ENCODE measurements at places on chromosomes 6 and 20. TPM values are rescaled to one million over a fixed set of nuclear protein-coding genes. Genes with fewer than 3 reads are reported as not detected.

- DNase-seq: peak; percentile 39
Measured at GRCh38 chr6:152184917-152185574, 377.6 kb downstream of the ESR1 start.

DNA sequence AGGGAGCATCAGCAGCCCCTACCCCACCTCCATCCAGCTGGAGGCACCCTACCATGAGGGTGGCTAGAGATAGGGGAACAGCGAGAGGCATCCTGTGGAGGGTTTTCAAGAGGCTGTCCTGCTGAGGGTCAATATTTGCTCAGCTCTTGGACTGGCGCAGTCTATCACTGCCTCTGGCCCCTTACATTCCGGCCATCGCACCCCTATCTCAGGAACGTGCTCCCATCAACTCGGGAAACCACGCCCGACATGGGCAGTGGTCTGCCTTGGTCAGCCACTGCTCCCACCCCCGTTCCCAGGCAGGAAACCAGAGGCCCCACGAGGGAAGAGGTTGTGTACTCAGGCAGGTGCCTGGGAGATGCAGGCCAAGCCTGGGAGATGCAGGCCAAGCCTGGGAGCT lies 57.9 kb downstream of the VEGFA start:
- no peak for DNase-seq

SRMS gene
- total RNA-seq: not detected

DNA sequence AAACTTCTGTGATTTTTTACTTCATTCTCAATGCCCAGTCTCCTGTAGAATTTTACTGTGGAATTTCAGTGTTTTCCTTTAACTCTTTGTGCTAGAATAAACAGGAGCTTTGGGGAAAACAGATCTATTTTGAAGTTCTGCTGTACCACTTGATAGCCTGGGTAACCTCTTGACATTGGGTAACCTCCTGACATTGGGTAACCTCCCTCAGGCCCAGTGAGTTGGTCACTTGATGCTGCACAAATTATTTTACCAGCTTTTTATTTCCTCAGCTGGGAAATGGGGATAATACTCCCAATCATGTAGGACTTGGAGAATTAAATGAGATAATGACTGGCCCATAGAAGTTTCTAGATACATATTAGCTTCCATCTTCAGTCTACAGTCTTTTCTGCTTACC lies 137.3 kb upstream of the TOP1 start:
- DNase-seq: no peak

DNA sequence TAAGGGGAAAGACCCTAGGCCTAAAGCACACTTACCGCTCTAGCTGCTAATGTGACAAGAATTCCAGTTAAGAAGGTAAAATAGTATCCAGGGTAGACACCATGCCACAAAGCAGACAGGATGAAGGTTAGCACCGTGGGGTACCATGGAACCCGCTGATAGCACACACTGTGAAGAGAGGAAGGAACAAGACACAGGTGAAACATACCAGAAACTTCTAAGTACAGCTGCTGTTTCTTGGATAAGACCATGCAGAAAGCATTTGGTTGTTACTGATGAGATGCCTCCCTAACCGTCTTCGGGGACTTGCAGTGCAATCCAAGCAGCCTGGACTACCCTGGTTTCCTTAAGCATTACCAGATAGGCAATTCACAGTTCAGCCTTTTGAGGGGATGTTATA lies 99.4 kb downstream of the MBOAT1 start:
- no peak for DNase-seq

PDE7B gene
- total RNA-seq: 0.05 TPM

- no peak for DNase-seq
Measured at GRCh38 chr6:42702200-42702599, 20.2 kb downstream of the PRPH2 start.

GRCh38 chr6:150603176-150603575 lies 3.5 kb downstream of the PLEKHG1 start:
- no peak for DNase-seq

ANKRD6 gene
- total RNA-seq: 3.1 TPM

CUL9 gene
- 38.4 TPM for total RNA-seq

GRCh38 chr6:122202576-122203137 lies 196.8 kb upstream of the HSF2 start:
- no peak for DNase-seq

DNA sequence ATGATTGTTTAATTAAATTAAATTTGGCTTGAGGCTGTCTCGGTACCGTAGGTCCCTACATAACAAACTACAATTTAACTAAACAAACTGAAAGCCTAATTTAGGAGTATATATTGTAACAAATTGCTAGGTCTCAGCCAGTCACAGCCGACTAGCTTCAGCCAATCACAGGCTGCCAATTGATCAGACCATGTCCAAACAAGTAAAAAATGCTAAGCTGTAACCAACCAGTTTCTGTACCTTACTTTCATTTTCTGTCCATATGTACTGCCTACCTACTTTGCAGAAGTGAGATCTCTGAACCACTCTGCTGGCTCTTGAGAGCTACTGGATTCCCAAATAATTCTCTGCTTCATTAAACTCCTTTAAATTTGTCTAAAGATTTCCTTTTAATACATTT lies 648.0 kb upstream of the GJE1 start:
- DNase-seq: peak; percentile 53

DNA sequence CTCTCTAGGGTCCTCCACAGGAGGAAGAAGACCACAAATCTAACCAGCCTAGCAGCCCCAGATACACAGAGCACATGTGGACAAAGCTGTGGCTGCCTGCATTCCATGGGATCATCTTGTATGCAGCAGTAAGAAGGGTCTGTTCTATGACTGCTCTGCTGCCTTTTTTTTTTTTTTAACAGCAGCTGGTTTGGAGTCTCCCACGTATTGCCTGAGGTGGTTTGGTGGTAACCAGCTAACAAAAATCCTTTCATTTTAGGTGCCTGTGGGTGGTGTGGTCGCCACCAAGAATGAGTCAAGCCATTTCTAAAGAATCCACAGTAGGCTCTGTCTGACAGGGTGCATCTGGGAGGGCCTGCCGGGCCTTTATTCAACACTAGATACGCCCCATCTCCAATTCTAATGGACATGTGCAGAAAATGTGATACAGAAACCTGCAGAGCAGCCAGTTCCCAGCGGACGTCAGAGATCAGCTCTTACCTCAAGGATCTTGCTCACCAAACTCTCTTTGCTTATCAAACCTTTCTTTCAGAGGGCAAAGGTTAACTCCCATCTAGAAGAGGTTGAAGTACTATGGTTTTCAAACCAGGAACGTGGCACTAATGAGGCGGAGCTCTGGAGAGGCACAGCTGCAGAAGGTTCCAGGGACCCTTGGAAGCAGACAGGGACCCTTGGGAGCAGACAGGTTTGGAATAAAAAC lies 32.0 kb downstream of the GNAS-AS1 start:
- DNase-seq: peak; percentile 91

PTK6 gene
- total RNA-seq: 0.78 TPM

DNA sequence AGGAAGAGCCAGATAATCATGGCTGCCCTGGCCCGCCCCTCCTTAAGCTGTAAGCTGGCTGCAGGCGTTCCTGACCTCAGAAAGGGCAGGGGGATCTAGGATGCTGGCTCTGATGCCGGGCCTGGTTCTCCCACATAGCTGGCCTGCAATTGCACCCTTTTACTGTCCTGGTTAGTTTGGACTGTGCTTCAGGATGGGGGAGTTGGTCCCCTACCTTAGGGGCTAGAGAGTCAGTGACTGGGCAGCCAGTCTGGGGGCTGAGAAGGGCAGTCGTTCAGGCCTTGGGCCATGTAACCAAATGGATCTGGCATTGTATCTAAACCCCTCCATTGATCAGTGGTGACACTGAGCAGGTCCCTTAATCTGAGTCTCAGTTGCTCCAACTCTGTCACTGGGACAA lies 40.7 kb downstream of the TGM3 start:
- DNase-seq: no peak

LPIN3 gene
- total RNA-seq: 0.77 TPM

GRCh38 chr20:62430866-62431447 lies 3.6 kb upstream of the RBBP8NL start:
- no peak for DNase-seq

- DNase-seq: no peak
Measured at GRCh38 chr6:168097621-168098430, 18.8 kb upstream of the FRMD1 start.

OR2H2 gene
- not detected for total RNA-seq

DNAH8 gene
- total RNA-seq: 0.22 TPM

- DNase-seq: no peak
Measured at GRCh38 chr20:58112017-58112781, 116.3 kb downstream of the ANKRD60 start.

GRCh38 chr6:27886073-27886472 lies 26.1 kb downstream of the OR2B2 start:
- DNase-seq: no peak

OLIG3 gene
- total RNA-seq: not detected

DNA sequence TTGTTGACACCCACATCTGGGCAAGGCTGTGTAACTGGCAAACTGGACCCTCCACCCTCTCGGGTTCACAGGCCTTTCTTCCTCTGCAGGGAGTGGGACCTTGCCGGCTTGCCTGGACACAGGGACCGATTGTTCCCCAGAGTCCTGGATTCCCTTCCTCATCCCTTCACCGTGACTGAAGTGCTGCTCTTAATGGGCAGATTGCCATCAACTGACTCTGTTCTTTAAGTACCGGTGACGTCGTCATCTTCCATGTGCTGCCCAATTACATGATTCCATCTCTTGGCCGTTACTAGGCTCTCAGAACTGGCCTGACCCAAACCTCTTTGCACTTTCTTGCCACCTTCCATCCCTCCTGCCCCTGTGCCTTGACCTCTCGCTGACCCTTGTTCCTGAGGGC lies 85.4 kb downstream of the EYA4 start:
- no peak for DNase-seq

SSTR4 gene
- total RNA-seq: not detected

GRCh38 chr6:130000526-130001421 lies 17.6 kb upstream of the L3MBTL3 start:
- DNase-seq: no peak

SAPCD1 gene
- 13.2 TPM for total RNA-seq

- DNase-seq: peak; percentile 53
Measured at GRCh38 chr20:50546729-50547314, 36.6 kb downstream of the PTPN1 start.

DNA sequence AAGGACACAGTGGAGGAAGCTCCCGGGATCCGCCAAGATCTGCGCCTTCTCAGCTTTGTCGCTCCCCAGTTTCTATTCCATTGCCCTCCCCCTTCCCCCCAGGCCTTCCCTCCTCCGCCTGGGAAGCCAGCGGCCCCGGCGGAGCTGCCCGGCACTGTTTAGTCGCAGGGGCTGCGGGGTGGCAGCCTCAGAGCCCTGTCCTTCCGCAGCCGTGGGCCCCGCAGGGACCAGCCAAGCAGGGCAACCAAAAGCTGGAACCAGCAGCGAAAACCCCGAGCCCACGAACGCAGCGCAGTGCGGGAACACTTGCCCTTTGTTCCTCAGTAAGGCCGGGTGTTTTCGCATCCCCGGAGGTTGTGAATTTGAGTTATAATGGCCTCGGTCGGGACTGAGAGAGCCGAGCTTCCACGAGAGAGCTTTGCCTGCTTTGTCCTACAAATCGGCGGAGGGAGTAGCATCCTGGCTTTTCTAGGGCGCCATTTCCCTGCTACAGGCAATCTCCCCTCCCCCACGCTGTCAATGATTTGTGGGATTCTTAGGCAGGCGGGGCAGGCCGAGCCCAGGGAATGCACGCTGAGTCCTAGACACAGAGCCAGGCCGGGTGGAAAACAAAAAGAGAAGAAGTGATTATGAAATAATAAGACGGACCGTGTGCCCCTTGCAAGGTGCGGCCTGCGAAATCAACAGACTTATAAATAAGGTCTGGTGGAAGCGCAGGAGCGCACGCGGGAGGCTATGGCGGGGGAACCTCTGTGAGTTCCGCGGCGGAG lies 4.0 kb upstream of the TUBB2B start:
- no peak for DNase-seq

DNA sequence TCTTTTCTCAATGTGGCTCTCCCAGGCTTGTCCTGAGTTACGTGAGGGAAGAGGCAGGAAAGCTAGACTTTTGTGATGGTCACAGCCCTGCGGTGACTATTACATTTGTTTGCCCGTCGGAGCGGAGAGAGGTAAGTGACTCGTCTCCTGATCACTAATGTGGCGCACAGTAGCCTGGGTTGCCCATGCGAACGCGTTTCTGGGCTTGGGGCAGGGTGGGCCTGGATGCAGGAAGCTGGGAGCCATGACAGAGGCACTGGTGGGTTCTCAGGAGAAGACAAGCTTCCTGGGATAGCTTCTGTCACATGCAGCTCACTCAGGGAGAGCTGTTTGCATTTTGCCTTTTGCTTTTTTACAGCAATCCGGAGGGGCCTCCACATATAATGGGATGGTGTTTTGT lies 60.6 kb downstream of the IGF2R start:
- DNase-seq: no peak

- no peak for DNase-seq
Measured at GRCh38 chr20:31945785-31946184, 6.1 kb downstream of the PDRG1 start.

- no peak for DNase-seq
Measured at GRCh38 chr6:26105842-26106241, 18.6 kb downstream of the HFE start.

FOXQ1 gene
- total RNA-seq: not detected

DNA sequence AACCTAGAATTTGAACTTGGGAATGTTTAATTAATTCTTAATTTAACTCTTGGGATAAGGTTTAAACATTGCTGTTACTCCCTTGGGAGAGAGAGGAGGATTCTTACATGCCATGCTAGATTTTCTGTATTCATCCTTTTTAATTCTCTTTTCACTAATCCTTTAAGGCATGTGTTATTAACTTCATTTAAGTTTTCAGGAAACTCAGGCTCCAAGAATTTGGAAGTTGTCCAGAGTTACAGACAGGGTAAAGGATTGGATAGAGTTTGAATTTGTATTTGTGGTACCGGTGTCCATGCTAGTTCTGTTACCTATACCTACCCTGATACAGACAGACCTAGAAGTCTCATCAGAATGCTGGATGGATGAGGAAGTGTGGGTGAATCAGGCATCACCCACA lies 23.7 kb downstream of the DOK5 start:
- no peak for DNase-seq

- no peak for DNase-seq
Measured at GRCh38 chr6:128192972-128193371, 292.1 kb upstream of the THEMIS start.

GRCh38 chr6:15905488-15906419 lies 223.1 kb upstream of the MYLIP start:
- no peak for DNase-seq
